NCI-H1436 treated with DMSO at 0.1 percent for 48 hours (cell line): ENCODE measurements at places on chromosomes 2 and 18.

- DNase-seq, result no peak
Observed at GRCh38 chr2:111896024-111896423, 2.4 kb upstream of the MERTK start.

DNA sequence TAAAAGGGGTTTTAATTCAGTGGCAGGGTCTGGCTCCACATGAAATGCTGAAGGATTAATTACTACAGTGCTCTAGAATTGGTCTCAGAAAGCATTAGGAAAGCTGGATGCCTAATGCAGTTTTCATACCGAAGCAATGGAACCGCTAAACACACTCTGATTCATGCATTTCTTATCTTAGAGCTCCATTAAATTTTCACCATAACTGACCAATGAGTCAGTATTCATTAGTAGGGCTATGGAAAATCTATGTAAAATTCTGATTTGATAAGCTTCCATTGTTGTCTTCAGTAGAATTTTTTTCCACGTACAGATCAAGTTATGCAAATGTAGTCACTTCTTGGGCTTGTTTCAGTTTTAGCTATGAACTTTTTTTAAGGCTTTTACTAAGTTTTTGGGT is 359.9 kb downstream of the ARHGAP15 start:
- DNase-seq, result no peak

DNA sequence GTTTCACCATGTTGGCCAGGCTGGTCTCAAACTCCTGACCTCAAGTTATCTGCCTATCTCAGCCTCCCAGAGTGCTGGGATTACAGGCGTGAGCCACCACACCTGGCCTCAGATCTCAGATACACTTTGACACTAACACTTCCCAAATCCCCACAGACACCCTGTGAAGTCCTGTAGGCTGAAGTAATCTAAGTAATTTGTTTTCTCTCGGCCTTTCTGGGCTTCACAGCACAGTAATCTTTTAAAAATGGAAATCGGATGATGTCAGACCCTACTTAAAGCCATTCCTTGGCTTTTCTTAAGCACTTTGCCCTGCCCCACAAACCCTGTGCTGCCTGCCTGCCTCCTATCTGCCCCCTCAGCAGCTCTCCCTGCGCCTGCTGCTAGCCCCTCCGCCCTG is 16.2 kb downstream of the ATIC start:
- no peak for DNase-seq

DNA sequence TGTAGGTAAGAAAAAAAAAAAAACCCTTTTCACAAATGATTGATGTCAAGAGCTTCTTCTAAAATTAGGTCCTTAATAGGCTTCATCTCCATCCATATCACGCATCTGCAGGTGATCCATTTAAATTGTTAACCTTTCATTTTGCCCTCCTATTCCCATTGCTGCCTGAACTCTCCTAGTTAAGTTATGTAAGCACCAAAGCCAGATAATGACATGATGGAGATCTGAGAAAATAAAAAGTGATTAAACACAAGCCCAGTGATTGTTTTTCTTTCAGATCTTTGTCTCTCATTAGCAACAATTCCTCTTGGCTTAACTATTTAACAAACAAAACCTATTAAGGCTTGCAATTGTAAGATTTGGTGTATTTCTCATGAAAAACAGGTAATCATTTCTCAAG is 20.0 kb downstream of the LANCL1 start:
- peak; percentile 38 for DNase-seq

DNA sequence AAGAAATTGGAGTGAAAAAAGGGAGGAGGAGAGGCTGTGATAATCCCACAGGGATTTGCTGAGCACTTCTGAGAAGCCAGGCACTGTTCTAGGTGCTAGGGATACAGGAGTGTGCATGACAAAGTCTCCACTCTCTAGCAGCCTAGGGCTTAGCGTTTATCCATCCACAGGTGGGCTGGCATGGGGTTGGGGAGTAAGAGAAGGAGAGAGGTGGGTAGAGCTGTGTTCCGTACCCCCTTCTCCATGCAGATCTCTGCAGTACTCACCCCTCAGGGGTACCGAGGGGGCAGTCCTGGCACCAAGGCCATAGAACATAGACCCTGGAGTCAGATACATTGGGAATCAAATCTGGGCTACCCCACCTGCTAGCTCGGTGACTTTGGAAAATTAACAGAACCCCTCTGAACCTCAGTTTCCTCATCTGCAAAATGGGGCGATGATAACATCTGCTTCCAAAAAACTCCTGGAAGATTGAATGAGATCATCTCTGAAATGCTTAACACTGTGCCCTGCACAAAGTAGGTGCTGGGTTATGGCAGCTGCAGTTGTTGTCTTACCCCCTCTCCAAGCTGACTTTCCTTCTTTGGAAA is 18.6 kb downstream of the FOSL2 start:
- no peak for DNase-seq

- DNase-seq, result no peak
Observed at GRCh38 chr18:8808001-8808400, 102.6 kb downstream of the MTCL1 start.

DNA sequence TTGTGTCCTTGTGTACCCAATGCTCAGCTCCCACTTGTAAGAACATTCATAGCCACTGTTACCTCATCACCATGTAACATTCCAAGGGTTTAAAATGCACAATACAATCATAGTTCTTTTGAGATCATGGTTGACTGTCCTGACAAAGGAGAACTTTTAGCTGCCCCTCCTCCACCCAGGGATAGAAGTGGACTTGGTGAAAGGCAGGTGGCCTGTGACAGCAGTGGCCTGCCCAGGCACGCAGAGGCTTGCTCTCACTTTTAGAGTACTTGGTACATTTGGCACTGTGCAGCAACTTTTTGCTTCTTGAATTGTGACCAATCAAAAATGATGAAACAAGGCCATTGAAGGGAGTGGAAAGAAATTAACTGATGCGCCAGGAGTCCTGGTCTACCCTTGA is 108.7 kb downstream of the ANKRD44 start:
- no peak for DNase-seq
